ENCODE measurements at places on chromosomes 6 and 20.

DNA sequence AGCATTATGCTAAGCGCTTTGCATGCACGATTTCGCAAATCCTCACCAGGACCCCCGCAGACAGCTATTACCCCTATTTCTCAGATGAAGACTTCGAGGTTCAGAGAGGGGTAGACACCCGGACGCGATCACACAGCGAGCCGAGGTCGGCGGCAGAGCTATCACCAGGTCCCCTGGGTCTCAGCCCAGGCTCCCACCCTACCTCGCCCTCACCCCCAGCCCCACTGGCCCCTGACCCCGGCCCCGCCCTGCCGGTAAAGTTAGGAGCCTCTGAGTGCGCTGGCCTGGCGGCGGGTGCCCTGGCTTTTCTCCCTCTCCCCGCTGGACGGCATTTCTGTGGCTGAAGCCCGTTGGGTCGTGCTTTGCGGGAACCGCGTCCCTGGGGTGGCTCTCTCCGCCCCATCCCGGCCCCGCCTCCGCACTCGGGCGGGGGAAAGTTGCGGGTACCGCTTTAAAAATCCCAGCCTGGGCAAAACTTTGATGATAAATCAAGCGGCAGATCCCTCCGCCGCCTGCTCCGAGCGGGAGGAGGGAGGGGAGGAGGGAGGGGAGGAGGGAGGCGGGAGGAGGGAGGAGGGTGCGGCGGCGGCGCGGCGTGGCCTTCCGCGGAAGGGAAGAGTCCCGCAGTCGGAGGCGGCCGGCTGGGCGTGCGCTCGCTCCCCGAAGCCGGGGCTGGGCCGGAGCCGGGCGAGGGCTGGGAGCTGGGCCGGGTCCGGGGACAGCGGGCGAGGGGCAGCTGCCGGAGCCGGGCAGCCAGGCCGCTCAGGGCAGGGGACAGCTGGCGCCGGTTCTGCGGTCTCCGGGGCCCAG, at the start of gene VSTM2L:
Gene VSTM2L (plus strand): TSS at position 624 of the 810 bp plus-strand sequence. CDS start 224 bp downstream, outside the sequence.
- DNase-seq: no peak

- DNase-seq: peak; percentile 48
These were observed 146.9 kb downstream of the MACROD2 start for GRCh38 chr20:14142171-14142570.

DNA sequence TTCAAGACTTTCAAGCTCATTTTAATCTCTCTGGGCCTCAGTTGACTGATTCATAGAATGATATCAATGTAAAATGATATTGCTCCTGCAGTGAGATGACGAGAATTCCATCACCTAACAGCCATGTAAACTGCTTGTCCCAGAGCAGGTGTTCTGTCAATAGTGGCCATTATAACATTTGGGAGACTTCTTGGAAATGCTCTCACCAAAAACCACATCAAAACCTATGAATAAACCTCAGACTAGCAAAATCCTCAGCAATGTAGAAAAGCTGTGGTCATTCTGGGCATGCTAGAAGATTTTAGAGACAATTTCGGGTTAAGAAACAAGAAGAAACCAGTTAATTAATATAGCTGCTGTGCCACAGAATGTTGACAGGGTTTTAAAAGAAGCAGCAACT, 225.4 kb downstream of the FRK start:
- no peak for DNase-seq

DNA sequence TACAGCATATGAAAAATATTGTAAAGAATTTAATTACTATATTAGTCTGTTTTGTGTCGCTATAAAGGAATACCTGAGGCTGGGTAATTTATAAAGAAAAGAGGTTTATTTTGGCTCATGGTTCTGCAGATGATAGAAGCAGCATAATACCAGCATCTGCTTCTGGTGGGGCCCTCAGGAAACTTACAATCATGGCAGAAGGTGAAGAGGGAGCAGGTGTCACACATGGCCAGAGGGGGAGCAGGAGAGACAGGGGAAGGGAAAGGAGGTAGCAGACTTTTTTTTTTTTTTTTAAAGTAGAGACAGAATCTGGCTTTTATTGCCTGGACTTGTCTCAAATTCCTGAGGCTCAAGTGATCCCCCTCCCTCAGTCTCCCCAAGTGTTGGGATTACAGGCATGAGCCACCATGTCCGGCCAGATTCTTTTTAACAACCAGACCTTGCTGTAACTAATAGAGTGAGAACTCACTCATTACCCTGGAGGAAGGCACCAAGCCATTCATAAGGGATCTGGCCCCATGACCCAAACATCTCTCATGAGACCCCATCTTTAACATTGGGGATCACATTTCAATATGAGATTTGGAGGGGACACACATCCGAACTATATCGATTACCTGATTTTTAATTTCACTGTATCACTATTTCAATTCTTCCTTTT, 64.6 kb downstream of the MAN1A1 start:
- no peak for DNase-seq

DNA sequence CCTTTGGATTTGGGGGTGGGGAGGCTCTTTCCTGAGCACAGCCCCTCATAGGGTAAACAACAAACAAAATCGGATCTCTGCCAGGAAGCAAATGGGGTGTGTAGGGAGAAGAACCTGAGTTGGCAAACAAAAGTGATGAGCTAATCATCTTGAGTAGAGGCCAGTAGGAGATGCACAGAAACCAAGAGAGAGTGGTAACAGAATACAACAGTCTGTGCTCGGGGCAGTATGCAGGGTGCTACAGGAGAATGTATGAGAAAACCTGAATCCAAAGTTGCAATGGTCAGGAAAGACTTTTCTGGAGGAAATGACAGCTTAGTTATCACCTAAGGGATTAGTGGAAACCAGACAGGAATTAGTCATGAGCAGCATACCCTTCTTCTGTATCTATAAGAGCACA, 177.8 kb downstream of the CDKAL1 start:
- DNase-seq: no peak

GRCh38 chr6:89284963-89285735, 29.9 kb downstream of the GABRR2 start:
- DNase-seq: no peak

DNA sequence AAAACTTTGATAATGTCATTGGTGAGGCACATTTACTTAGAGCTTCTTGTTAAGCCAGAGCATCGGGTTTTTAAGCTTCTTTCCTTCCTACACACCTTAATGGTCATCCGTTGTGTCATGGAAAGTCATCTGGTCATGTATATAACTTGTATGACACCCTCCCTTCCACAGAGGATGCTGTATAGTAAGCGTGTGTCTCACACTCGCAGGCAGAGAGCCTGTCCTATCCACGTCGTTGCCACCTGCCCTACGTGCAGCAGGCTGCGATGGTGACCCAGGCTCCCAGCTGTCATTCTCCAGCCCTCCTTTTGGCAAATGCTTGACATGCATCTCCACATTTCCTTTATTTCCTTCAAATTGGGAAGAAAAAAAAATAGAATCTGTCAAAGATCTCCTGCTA, 85.6 kb downstream of the MYB start:
- no peak for DNase-seq

DNA sequence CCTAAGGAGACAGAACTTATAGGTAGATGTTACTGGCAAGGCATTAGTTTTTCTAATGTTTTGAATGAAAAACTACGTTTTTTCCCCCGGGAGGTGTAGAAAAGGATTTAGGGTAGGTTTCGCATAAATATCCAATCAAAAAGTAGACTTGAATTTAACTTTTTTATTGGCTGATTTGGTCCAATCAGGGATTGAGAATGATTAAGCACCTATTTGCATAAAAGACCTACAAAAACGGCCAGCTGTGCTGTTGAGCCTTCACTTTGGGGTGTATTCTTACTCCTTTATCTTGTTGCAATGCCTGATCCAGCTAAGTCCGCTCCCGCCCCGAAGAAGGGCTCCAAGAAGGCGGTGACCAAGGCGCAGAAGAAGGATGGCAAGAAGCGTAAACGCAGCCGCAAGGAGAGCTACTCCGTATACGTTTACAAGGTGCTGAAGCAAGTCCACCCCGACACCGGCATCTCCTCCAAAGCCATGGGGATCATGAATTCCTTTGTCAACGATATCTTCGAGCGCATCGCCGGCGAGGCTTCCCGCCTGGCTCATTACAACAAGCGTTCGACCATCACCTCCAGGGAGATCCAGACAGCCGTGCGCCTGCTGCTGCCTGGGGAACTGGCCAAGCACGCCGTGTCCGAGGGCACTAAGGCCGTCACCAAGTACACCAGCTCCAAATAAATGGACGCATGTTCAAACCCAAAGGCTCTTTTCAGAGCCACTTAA, 113.5 kb upstream of the BTN3A2 start:
- DNase-seq: no peak

DNA sequence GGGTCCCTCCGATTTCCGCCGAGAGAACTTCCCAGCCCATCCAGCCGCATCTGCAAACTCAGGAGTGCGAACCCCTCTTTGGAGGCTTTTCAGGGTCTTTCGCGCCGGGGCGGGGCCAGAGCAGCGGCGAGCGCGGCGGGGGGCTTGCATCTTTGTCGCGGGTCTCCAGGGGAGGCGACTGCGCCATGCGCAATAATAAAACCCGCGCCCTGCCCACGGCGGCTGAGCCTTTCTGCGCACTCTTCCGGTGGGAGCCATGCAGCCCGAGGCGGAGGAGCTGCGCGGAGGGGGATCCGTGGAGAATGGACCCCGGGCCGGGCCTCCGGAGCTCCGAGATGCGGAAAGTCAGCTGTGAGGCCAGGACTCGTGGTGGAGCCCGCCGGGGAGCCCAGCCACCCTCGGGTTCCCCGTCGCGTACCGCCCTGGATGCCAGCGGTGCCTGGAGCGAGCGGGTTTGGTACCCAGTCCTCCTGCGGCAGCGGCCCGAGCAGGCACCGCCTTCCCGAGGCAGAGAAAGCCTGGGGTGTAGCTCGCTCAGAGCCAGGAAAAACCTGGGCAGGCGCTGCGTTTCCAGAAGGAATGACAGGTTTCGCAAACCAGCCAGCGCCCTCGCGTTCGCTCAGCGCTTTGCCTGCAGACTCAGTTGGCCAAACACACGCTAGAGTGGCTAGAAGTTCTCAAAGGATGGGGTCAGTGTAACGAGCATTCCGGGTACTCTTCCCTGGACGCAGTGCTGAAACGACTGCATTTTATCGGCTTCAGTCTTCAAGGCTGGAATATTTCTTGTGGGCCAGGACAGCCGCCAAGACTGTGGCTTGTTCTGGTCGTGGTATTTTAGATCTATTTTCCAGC, 1.2 kb downstream of the AKAP12 start:
- DNase-seq: no peak

- DNase-seq: no peak
These were observed 174.5 kb upstream of the TAB2 start for GRCh38 chr6:149142924-149143429.

- DNase-seq: no peak
These were observed 7.0 kb upstream of the OR14J1 start for GRCh38 chr6:29294499-29294914.

DNA sequence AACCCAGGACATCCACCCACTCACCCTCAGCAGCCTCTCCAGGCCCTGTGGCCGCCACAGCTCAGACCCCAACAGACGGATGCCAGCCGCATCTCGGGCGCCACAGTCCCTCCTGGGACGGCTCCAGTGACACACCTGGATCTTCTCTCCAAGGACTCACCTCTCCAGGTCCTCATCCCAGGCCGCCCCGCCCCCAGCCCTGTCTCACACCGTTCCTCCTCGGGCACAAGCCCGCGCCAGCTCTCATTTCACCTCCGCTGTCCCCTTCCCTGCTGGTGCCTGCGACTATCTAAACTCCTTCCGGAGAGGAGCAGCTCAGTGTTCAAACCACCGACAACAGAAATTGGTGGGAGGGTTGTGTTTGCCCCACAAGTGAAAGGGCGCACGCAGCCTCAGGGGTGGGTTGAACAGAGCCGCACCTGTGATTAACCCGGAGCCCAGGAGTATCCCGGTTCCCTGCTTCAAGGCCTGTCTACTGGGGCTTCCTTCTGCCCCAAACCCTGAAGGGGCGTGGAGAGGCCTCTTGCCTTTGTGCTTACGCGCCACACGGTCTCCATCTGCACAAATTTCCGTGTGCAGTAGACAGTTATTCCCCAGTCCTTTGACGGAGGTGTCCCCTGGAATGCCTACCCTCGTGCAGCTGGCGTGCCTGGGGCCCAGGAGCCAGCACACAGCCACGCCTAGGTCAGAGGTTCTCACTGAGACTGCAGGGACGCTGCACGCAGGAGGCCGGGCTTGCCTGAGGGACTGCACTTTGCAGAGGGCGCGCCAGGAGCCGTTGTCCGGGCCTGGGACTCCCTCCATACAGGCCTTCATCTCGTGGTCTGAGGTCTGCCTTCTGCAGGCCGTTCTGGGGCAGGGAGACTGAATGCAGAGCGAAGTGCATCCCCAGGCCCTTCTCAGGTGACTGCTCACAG, 232.7 kb downstream of the DLL1 start:
- DNase-seq: no peak

- DNase-seq: no peak
These were observed 80.2 kb downstream of the SYNJ2 start for GRCh38 chr6:158061709-158062461.

GRCh38 chr6:109782491-109782999, 91.4 kb downstream of the FIG4 start:
- DNase-seq: no peak

DNA sequence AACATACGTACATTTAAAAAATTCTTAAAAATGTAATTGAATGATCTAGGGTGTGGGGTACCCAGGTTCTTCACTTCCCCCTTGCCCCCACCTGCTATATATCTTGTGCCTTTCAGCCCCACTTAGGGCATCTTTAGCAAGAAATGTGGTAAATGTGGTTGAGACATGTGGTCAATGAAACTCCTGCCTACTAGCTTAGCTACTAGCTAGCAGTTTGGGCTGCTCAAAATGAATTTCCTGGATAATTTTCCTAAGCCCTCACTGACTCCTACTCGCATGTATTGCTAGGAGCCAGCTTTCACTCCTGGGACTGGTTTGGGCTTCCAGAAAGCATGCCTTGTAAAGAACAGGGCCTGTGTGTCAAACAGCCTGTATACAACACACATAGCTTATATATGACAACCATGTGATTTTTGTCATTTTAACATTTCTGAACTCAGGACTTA, 257.3 kb downstream of the ATXN1 start:
- DNase-seq: no peak

DNA sequence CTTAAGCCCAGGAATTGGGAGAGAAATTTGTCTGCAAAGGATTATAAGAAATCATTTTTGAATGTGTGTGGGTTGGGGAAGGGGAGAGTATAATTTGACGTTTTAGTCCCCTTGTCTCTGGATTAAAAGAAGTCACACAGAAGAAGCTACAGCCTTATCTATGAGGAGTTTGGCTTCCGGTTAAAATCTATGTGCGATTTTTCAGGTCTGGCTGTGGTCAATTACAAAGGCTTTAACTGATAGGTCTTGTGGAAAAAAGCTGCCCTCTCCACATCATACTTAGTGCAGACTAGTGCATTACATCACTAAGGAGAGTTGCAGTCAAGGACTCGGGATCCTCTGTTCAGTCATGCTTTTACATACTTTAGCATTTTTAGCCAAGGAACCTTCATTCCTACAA, 80.3 kb upstream of the HTR1B start:
- no peak for DNase-seq

GRCh38 chr6:63930848-63931247, 295.2 kb downstream of the PHF3 start:
- DNase-seq: no peak

Measured in NCI-H1930 (cell line).